ENCODE measurements at places on chromosomes 5 and 9.

GRCh38 chr9:107735821-107736220 is 246.3 kb upstream of the KLF4 start:
- no peak for DNase-seq

- no peak for DNase-seq
Measured at GRCh38 chr9:128175726-128176125, 15.6 kb downstream of the CIZ1 start.

GRCh38 chr9:78714576-78714975 is 417.7 kb downstream of the PSAT1 start:
- DNase-seq: no peak

DNA sequence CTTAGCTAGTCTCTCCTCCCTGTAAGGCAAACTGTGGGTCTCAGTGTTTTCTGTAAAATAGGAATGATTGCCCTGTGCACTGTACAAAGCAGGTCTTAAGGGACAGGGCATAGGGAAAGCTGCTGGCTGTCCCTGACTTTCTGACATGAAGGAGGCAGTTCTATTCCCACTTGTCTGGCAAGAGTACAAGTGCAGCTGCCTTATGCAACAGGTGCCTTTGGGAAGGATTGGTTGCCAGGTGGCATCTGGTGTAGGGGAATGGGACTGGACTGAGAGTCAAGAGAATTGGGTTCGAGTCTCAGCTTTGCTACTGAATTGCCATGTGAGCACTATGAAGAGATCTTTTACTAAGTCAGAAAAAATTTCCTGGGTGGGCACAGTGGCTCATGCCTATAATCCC is 10.0 kb downstream of the BSPRY start:
- DNase-seq: no peak

GRCh38 chr9:108618906-108619550 is 236.8 kb downstream of the ACTL7B start:
- DNase-seq: no peak

DNA sequence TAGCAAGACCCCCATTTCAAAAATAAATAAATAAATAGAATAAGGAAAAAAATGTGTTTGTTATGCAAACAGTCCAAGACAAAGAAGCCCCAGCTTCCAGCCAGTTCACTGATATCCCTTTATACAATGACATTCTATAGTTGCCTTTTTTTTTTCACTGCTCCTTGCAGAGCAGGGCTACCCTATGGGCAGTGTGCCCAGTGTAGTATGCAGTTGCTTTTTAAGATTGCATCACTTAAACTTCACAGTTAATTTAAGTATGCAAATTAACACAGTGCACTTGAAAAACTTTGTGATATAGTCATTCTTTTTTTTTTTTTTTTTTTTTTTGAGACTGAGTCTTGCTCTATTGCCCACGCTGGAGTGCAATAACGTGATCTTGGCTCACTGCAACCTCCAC is 40.8 kb upstream of the ARRDC3 start:
- DNase-seq: no peak

GRCh38 chr5:230711-231110 is 12.6 kb downstream of the SDHA start:
- no peak for DNase-seq

DNA sequence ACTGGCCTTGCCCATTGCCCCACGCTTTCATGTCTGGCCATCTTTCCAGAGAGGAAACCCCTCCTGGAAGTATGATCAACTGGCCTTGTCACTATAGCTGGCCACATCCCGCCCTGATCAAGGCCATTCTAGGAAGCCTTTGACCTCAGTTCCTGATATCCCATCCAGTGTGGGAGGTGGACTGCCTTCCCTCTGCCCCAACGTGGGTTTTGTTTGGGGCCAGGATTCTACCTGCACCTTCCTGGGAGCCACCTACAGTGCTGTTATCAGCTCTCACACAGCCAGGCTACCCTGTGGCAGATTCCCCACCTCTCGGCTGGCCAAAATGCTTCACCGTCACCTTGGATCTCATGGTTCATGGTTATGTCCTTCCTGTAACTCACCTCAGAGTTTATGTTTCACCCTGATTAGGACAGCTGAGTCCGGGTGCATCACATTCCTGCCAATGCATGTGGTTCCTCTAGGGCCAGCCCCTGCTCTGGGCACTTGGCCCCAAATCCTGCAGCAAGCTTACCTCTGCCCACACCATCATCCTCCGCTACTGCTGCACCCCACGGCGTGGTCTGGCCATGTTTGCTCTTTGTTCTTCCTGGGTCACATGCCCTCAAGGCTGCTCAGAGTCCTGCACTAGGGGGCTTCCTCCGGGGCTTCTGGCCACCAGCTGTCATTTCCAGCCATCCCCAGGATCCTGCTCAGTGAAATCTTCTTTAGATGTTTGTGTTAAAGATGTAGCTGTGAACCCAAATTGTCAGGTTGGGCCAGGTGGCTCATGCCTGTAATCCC is 24.2 kb upstream of the S1PR3 start:
- DNase-seq: no peak

DNA sequence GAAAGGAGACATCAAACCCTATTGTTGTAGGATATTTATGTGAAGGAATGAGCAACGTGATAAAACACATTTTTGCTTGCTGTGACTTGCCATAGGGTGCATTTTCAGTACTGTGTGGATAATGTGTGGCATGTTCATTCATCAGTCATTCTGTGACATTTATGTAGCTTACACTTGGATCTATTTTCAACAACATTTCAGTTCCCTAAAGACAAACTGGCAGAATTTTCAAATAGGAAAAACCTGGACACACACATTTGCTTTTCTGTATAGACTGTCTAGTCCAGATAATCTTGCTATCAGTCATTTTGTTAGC is 127.7 kb downstream of the TMC1 start:
- no peak for DNase-seq

- no peak for DNase-seq
Measured at GRCh38 chr5:158406884-158407823, 548.2 kb upstream of the CLINT1 start.

DNA sequence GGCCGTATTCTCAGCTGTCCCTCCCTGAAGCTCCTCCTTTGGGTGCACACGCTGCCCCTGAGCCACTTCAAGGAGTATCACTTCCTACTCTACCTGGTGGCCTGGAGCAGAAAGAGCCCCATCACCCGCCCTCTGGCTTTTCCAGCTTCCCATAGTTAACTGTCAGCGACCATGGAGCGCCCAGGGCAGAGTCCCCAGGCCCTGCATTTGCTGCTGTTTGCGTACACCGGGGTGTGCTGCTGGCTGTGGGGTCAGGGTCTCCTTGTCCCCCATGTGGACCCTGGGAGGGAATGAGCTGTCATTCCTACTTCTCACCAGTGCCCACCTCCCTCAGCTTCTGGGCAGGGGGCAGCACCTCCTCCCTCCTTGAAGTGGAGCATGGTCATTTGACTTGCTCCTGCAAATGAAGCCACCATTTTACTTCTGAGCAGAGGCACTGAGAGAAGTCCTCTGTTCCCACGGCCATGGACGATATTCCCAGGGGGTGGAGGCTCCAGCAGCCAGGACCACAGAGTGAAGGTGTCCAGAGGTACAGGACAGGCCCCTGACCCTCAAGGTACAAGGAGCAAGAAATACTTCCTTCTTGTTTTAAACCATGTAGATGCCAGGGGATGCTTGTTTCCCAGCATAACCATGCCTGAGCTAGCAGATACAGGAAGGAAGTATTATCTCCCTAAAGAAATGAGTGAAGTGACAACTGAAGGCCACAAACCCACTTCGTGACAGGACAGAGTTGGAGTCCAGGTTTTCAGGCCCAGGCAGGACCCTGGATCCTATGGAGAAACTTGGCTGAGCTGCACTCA is 40.6 kb upstream of the COL5A1 start:
- DNase-seq: no peak

GRCh38 chr9:97906236-97906831 is 16.0 kb downstream of the TRMO start:
- no peak for DNase-seq

- DNase-seq: no peak
Measured at GRCh38 chr5:68396722-68397121, 181.2 kb downstream of the PIK3R1 start.

GRCh38 chr9:88007291-88007650 is 32.9 kb upstream of the CDK20 start:
- peak; percentile 11 for DNase-seq

DNA sequence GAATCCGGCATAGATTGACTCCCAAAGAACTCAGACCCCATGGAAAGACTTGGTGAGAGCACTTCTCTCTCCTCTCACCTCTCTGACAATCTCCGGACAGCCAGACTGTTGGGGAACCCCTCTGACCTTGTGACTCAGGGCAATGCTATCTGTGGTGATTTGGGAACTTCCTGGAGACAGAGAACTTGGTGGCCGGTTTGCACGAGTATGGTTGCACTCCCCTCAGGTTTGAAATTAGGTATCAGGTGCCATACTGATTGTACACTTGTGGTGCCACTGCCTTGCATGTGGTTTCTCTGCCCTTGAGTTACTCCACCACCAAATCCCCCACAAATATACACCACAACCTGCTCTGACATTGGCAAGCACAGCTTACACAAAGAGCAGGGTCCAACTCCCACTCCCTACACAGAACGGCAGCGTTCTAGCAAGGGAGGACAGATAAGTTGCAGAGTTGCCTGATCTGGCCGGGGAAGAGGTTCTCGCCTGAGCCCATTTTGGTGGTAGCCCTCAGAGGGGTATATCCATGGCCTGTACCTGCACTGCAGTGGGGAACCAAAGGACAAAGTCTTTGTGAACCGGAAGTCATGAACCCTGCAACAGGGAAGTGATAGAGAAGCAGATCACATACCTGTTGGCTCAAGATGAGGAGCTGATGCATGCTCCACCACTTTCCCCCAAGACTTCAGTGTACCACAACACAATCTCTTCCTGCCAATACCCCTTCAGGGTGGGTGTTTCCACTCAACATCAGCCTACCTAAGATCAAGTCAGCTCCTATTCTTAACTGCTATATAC is 255.1 kb downstream of the MCTP1 start:
- DNase-seq: no peak

- no peak for DNase-seq
Measured at GRCh38 chr5:81044868-81045267, 84.7 kb downstream of the RASGRF2 start.

DNA sequence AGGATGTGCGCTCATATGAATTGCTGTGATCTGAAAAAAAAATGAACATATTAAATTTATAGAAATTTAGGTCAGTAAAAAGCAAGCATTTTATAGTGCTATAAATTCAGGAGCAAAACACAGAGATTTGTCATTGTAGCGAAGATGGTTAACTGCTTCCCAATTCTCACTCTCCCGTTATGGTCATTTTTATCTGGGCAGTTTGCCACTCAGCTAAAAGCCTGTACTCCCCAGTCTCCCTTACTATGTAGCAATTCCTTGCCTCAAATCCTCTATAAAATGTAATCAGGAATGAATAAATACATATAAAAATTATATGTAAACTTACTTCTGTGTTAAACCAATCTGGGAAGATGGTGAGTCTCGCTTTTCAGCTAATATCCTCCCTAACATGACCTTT is 471.5 kb downstream of the HINT1 start:
- no peak for DNase-seq

GRCh38 chr9:114805670-114806525 is at the start of gene TNFSF15:
Gene TNFSF15, minus strand, starts transcription at chr9:114806039. Its CDS starts 27 bp downstream, at chr9:114806012.
- DNase-seq: no peak

DNA sequence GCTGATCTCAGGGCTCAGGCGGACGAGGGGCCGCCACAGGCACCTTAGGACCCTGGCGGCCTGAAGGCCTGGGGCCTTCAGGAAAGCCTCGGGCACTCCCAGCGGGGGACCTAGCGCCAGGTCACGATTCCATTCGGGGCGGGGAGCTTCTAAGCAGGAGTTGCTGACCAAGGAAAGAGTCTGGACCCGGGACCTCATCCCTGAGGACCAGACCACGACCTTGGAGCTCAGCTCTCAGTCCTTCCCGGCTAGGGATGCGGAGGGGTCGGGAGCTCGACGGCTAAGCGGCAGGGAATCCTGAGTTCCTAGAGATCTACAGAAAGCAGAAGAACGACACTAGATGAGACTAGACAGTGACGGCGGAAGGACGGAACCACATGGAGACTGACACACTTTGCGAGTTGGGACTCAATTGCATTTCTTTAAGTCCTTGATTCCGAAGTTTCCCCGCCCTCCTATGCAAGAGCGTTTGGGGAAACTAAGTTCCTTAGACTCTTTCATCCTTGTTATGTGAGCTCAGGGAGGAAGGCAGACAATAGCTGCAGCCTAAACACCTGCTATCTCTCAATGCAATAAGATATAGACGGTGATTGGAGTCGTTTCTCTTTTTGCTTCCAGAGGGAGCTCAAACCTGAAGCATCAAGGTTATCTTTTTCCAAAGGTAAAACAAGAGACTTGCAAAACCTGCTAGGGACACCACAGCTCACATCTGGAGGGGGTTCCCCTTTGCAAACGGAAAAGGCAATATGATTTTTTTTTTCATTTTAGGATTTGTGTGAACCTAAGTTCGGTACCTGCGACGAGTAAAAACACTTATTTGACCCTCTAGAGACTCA is 9.7 kb downstream of the NR2F1-AS1 start:
- no peak for DNase-seq

DNA sequence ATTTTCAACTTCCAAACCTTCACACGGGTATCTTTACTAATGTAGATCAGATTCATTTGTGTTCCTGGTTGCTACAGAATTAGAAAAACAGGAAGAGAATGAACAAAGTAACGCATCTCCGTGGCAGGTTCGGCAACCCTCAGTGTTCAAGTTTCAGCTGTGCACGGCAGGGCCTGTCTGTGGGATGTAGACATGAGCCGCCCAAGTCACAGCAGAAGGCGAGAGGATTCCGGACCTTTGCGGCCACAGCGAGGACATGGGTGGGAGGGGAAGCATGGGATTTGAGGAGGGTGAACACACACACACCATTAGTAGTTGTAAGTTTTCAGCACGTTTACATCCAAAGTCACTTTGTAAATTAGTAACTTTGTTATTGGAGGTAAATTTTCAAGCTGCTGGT is 31.7 kb upstream of the CEP72 start:
- no peak for DNase-seq

DNA sequence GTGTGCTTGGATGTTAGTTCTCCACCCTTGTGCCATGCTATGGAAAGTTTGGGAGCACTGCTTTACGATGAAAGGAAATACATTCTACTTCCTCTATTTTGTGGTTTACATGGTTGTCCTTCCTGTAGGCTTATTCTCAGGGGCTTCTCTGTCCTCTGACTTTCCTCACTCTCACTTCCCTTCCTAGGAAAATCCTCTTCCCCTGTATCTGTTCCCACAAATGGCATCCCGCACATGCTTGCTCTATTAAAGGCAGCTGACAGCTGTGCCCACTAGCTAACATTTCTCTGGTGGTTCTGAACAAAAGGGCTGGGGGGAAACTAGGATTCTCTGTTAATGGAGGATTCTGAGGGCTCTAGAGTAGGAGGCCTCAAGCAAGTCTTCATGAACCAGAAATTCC is 52.4 kb downstream of the FAM170A start:
- no peak for DNase-seq

DNA sequence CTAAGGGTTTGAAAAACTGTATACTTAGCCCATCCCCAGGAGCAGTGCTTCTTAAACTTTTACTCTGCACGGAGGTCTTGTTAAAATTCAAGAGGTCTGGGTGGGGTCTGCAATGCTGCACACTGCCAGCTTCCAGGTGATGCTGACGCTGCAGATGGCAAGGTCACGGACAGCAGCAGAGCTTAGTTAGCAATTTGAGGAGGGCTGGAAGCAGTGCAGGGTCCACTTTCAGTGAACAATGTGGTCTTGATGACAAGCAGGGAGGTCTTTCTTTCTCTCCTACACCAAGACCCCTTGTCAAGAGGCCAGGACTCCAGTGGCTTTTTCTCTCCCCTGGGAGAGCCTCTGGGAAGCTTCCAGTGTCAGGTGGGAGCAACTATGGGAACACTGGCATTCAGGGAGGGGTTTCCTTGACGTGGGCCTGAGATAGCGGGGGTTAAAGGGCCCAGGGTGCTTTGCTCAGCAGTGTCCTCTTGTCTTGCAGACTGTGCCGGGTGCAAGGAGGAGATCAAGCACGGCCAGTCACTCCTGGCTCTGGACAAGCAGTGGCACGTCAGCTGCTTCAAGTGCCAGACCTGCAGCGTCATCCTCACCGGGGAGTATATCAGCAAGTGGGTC is 65.0 kb upstream of the AFAP1L1 start:
- no peak for DNase-seq
